Neural crest cell (in vitro differentiated cells): ENCODE measurements at places on chromosomes 13 and 19. TPM values are rescaled to one million over a fixed set of nuclear protein-coding genes. Genes with fewer than 3 reads are reported as not detected.
A peak's percentile ranks its signal among the peaks of the same experiment; 100 is the strongest.

DNA sequence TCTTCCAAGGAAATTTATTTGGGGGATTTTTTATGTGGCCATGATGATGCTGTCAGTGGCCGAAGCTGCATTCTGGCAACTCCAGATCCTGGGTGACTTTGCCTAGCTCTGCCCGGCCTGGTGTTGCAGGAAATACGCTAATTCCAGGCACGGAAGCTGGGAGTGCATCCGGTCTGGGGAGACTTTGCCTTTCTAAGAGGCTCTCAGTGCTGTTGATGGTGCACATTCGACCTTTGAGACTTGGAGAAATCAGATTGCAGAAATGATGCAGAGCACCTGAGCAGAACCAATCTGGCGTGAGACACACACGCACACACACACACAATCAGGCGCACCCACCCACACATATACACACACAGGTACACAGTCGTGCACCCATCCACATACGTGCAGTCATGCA, 5.9 kb upstream of the TMEM255B start:
- H3K4me1 ChIP-seq: peaks cover 2% of the 10 kb centered on the region
- H3K27me3 ChIP-seq: peaks cover 4% of the 10 kb centered on the region
- H3K27ac ChIP-seq: no peak overlapping the region
- H3K36me3 ChIP-seq: no peaks in the 10 kb centered on the region

The IGLON5 gene
- total RNA-seq: 17.4 and 18.1 TPM in 2 replicates

The TRPM4 gene
- 8.1 and 9.6 TPM in 2 replicates for total RNA-seq

The LRRC4B gene
- 42.5 and 50.2 TPM in 2 replicates for total RNA-seq

The DAND5 gene
- total RNA-seq: not detected in 2 replicates

DNA sequence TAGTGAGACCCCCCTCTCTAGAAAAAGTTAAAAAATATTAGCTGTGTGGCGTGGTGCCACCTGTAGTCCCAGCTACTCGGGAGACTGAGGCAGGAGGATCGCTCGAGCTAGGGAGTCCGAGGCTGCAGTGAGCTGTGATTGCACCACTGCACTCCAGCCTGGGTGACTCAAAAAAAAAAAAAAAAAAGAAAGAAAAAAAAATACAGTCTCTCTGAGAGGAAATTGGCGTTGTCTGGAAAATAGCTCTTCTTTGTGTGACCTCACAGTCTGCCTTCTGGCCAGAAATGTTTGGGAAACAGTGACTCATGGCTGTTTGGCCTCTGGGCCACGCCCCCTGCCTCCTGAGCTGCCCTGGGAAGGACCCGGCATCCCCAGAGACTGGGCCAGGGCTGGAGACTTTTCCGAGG, 10.7 kb downstream of the MARCHF2 start:
- H3K4me1 ChIP-seq: peaks cover 15% of the 10 kb centered on the region
- no peaks in the 10 kb centered on the region for H3K36me3 ChIP-seq
- DNase-seq: peak; percentile 42
- H3K27ac ChIP-seq: peak overlapping the region; percentile 88

- H3K4me1 ChIP-seq: no peaks in the 10 kb centered on the region
- H3K27me3 ChIP-seq: peaks cover 35% of the 10 kb centered on the region
- DNase-seq: no peak
- H3K36me3 ChIP-seq: no peaks in the 10 kb centered on the region
- no peak overlapping the region for H3K4me3 ChIP-seq
- H3K27ac ChIP-seq: no peak overlapping the region
Measured at GRCh38 chr19:35438527-35438926, 9.5 kb upstream of the FFAR2 start.

GRCh38 chr19:10740798-10741197, 22.9 kb downstream of the DNM2 start:
- no peak overlapping the region for H3K4me3 ChIP-seq
- H3K36me3 ChIP-seq: peaks cover 14% of the 10 kb centered on the region
- peaks cover 25% of the 10 kb centered on the region for H3K4me1 ChIP-seq

DNA sequence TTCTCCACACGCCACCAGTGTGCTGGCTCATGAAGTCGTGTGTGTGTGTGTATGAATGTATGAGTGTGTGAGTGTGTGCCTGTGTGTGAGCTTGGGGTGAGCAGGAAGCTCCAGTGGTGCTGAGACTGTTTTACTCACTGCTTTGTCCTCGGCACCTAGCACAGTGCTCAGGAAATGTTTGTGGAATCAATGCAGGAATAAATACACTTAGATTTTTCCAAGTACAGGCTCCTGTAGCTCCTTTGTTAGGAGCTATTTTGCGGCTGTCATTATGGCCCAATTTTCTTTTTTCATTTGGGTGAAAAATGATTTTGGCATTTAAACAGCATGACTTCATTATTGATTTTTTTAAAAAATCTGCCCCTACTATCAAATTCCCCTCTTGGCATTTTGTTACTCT, 193.5 kb upstream of the KL start:
- no peaks in the 10 kb centered on the region for H3K36me3 ChIP-seq
- no peak overlapping the region for H3K4me3 ChIP-seq
- no peak for DNase-seq
- H3K27me3 ChIP-seq: no peaks in the 10 kb centered on the region
- H3K4me1 ChIP-seq: peaks cover 10% of the 10 kb centered on the region
- H3K27ac ChIP-seq: no peak overlapping the region

- no peak overlapping the region for H3K27ac ChIP-seq
- peaks cover 6% of the 10 kb centered on the region for H3K36me3 ChIP-seq
- H3K4me3 ChIP-seq: no peak overlapping the region
Measured at GRCh38 chr19:435056-435706, 25.7 kb downstream of the SHC2 start.
